ENCODE measurements at places on chromosomes 3 and 15.

GRCh38 chr3:186536883-186537844 lies 7.0 kb downstream of the CRYGS start:
- no peak for DNase-seq

GRCh38 chr3:149590691-149591441 lies 67.0 kb downstream of the WWTR1 start:
- no peak for DNase-seq

DNA sequence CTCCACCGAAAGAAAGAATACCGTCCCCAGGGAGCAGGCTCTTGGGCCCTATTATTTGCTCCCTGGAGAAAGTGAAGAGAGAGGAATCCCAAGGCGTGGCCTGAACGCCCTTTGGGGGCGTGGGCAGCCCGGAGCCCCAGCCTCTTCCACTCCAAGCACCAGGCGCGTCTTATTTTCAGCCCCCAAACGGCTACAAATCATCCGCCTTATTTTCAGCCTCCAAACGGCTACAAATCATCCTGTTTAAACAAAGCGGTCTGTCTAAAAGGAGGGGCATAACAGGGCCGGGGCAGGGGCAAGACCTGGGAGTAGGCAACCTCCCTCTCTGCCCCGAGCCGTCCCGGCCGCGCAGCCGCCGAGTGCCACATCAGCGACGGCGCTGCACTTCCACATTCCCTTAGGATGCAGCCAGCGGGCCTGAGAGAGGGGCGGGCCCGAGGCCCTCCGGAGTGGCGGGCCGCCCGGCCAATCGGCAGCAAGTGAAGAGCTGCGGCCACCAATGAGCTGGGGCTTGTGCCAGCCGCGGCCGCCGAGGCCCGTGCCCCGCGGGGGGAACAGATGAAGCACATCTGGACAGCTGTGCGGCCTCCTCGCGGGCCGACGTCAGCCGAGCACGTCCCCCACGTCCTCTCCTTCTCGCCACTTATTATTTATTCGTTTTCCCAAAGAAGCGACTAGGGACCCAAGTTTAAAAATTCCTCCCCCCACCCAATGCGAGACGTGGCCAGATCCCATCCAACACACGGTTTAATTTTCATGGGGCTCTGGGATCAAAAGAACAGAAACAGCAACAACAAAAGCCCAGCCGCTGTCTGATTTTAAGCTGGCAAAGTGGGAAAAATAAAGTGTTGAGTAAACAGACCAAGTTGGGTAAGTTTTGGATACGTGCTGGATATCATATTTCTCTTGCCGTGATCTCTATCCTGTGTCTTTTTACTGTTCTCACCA lies at the start of gene TMEM45A:
TSS of gene TMEM45A (plus strand) at position 561 of the 948 bp plus-strand sequence. CDS start 62,593 bp downstream, outside the sequence.
- DNase-seq = peak; percentile 56

DNA sequence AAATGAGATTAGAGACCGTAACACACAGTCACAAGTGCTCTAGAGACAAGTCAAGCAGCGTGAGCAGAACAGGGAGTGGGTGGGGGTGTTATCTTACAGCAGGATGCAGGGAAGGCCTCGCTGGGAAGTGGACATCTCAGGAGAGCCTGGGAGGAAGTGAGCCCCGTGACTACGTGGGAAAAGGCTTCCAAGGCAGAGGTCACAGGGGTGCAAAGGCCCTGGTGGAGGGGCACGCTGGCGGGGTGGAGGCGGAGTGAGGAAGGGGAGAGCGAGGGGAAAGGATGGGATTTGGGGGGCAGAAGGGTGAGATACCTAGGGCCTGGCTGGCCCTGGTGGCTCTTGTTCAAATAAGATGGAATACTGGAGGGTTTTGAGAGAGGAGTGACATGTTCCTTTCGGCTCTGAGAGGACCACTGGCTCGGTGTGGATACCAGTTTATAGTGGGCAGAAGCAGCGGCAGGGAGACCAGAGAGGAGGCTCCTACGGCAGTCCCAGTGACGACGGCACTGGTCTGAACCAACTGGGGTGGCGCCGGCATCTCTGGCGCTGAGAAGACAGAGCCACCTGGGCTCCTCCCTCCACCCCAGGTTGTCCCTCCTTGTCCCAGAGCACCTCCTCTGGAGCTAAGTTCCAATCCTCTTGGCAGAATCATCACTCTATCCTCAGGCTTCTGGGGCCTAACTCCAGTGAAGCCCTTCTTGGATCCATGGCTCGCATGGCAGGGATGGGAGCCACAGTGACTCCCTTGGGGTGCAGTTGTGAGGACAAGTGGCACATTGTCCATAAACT lies 266.2 kb upstream of the LYSMD4 start:
- DNase-seq = no peak

- no peak for DNase-seq
Measured at GRCh38 chr15:95957861-95958260, 372.6 kb upstream of the NR2F2 start.

DNA sequence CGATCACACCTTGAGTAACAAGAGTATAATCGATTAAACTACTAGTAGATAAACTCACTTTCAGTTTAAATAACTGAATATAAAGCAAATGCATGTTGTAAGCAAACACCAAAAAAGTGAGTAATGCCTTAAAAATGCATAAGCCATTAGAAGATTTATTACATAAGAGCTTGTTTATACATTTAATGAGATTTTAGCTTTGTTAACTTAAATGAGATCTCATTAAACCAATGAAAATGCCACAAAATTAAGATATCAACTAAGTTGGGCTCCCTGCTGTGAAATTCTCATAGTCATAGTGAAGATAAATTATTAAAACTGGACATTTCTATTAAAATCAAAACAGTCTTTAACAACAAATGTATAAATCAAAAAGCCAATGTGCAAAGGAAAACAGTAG lies 701.2 kb downstream of the NLGN1 start:
- DNase-seq = no peak

DNA sequence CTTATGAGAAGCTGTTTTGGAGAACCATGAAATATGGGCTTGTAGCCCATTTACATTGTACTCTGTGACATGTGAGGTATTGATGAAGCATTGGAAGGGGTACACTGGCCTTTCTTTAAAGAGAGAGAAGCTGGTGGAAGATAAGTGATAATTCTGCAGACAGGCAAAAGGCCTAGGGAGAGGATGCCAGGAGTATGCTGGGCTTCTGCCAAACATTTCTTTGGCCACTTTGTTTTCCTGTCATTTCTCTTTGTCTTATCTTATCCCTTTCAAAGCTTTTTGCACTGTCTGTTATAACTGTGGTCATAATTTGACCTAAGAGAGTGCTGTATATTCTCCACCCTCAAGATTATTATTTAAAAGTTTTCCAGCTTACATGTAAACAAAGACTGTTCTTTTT lies 109.6 kb upstream of the SEMA6D start:
- no peak for DNase-seq

DNA sequence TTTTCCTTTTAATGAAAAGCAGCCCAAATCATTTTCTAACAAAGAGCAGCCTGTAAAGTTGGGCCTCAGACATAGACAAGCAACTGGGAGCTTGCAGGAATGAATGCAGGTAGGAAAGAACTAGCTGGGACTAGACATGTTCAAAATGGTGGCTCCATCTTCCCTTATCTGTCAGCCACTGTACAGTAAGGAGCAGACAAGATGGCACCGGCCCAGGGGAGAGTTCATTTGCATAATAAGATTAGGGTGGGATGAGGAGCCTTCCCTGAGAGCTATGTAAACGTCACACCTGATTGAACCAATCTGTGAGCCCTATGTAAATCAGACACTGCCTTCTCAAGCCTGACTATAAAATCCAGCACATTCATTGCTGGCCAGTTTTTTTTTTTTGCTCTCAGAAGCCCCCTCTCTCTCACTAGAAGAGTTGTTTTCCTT lies 59.7 kb upstream of the GK5 start:
- DNase-seq = no peak

- DNase-seq = no peak
Measured at GRCh38 chr3:16199769-16200168, 25.3 kb downstream of the GALNT15 start.

- no peak for DNase-seq
Measured at GRCh38 chr3:100226712-100227429, 33.9 kb upstream of the TBC1D23 start.

GRCh38 chr3:197454014-197454413 lies 101.8 kb downstream of the BDH1 start:
- DNase-seq = no peak

GRCh38 chr3:60393946-60394345 lies 857.3 kb downstream of the FHIT start:
- DNase-seq = no peak

DNA sequence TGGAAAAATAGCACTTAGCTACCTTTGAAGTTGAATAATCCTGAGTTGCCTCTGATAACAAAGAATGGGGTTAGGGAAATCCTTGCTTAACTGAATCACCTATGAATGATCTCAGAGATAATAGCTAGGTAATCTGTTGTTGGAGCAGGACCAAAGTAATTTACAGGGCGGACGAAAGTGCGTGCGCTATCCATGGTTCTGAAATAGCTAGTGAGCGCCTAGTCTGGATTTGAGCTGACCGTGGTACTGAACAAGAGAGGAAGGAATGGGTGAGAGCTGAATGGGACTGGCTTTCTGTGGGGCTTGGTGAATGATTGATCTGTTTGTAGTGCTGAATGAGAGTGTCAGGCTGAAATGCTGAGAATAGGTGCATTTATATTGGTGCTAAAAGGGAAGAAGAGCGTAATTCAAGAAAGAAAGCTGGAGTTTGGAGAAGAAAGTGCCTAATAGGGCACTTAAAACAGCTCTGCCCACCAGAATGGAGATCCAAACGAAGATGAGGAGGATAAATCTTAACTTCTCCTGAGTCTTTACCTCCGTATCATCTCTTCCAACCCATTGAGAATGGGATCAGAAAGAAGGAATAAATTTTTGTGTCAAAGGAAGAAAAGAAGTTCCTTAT lies 10.1 kb downstream of the SCN10A start:
- peak; percentile 3 for DNase-seq

DNA sequence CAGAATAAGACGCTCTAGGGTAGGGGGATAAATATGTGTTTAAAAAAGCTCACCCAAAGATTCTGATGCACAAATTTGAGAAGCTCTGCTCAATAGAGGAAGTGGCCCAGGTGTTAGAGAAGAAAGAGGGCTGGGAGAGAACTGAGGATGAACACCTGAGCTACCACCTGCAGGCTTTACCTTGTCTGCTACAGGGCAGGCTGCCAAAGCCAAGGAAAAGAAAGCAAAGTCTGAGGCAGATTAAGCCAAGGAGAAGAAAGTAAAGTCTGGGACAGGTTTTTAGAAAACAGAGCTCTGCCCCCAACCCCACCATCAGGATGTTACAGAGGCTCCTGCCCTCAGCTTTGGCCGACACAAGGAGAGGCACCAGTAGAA lies 92.9 kb downstream of the THRB start:
- no peak for DNase-seq

DNA sequence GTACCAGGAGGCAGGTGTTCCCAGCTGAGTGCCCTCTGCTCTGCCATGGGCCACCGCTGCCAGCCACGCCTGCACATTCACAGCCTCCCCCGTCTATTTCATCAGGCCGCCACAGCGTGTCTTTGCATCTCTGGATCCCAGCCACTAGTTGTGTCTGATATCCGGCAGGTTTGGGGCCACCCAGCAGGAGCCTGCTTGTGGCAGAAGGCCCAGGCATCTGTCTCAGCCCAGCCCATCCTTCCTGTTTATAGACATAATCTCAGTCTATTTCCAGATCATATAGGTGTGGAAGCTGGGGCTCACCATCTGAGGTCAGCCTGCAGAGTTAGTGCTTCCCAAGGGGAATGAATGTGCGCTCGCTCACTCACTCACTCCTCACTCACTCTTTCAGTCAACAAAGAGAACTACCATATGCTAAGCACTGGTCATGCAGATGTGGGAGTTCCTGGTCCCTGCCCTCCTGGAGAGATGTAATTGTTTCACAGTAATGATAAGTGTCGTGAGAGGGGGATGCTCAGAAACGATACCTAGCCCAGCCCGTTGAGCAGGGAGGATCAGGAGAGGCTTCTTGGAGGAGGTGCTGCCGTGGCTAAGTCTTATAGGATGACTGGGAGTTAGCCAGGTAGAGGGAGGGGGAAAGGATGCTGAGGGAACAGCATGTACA lies 60.6 kb downstream of the FGD5 start:
- DNase-seq = no peak

GRCh38 chr3:55792009-55792408 lies 304.9 kb upstream of the WNT5A start:
- no peak for DNase-seq

GRCh38 chr15:43893956-43894355 lies 67.2 kb downstream of the WDR76 start:
- no peak for DNase-seq

- no peak for DNase-seq
Measured at GRCh38 chr15:80789296-80789695, 10.1 kb downstream of the CEMIP start.

DNA sequence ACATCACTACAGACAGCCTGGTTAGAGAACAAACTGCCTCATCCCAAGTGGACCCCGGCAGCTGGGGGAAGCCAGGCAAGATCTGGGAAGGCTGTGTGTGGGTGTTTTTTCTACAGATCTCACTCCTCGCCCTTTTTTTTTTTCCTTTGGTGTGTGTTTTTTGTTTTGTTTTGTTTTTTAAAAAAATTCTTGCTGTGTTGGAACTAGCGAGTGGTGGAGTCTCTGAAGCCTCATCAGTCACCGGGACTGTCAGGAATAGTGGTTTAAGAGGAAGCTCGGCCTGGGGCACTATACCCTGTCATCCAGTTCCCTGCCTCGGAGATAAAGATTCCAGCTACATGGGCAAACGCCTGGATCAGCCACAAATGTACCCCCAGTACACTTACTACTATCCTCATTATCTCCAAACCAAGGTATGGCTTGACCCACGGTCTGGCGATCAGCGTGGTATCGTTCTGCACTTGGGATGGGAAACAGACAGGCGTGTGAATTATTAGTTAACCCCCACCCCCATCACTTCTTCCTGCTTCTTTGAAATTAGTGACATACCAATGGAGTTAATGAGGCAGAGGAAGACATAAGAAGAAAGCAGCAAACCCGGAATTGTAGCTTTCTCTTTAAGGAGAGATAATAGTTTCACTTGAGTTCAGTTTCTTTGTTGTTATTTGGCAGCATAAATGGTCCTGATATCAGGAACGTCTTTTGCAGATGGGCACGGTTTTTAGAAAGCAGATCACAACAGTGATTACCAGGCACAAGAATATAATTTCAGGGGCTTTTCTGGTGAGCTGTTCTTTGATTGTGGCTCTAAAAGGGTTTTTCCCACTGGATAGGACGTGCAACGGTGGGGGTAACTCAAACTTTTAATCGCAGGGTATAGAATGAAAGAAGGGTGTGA lies 722 bp downstream of the RBMS3 start:
- no peak for DNase-seq

- DNase-seq = no peak
Measured at GRCh38 chr3:50270422-50271224, 1.7 kb downstream of the SEMA3B start.

GRCh38 chr15:78368651-78369050 lies 28.5 kb downstream of the CRABP1 start:
- no peak for DNase-seq

DNA sequence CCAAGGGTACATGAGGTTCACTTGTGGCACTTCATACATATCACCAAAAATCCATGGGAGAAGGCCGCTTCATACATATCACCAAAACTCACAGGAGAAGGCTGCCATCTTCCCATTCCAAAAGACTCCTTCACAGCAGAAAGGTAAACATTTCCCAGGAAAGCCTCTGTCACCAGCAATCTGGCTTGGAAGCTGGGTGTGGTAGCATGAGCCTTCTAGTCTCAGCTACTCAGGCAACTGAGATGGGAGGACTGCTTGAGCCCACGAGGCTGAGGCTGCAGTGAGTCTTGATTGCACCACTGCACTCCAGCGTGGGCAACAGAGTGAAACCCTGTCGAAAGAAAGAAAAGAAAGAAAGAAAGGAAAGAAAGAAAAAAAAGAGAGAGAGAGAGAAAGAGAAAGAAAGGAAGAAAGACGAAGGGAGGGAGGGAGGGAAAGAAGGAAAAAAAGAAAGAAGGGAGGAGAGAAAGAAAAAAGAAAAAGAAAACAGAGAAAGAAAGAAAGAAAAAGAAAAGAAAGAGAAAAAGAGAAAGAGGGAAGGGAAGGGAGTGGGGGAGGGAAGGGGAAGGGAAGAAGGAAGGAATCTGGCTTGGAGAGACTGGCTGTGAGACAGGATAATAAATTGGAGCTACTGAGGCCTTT lies 7.2 kb downstream of the LRIG1 start:
- DNase-seq = no peak

All from activated CD8-positive, alpha-beta memory T cell treated with anti-CD3 and anti-CD28 coated beads for 48 hours (primary cell).